ENCODE measurements at places on chromosomes 2 and 18.

- DNase-seq, result no peak
These were observed 36.0 kb downstream of the SLC66A2 start for GRCh38 chr18:79915161-79916127.

DNA sequence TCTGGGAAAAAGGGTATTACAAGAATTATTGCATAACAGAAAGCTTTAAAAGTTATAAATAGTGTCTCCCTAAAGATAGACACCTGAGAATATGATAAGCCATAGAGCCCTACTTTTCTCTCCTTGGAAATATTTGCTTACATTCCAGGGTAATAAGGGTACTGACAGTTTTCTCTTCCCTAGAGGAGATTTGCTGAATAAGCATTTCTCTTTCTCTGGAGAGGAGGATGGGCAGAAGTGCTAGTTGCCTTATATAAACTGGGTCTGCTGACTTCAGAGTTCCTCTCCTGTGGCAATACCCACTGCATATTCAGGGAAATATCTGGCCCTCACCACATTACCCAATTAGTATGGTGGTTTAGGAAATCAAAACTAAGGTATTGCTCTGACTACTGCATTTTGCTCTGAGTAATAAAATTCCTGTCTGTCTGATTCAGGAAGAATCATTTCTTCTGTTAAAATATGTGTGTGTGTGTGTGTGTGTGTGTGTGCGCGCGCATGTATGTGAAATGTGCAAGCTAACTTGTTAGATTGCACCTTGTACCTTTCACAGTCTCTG, 1391.3 kb downstream of the DSC3 start:
- no peak for DNase-seq

DNA sequence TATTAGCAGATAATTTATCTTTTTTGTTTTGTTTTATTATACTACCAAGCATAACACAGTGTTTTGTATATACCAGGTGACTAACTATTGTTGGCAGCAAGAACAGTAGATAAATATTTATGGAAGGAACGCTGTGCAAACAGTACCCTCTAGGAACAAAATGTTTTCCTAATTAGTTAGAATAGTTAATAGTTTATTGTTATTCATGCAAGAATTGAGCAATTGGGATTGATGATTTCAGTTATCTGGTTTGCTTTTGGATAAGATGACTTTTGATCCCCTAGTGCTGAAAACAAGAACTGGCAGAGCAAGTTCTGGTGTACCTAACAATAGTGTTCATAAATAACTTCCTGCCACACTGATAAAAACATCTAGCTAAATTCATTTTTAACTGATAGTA, 323.3 kb downstream of the TGIF1 start:
- DNase-seq, result no peak

DNA sequence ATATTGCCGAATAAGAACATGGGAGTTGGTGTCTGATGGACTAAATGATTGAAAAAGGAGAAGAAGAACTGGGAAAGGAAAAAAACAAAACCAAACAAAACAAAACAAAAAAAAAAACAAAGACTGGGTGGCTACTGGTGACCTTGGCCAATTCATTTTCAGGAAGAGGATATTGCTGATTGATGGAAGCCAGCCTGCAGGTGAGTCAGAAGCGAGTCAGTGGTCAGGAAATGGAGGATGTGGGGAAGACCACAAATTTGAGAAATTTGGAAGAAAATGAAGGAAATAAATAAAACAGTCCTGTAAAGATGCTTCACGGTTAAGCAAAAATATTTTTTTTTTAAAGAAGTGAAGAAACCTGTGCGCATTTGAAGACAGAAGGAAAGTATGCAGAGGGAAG, 296.9 kb downstream of the ZNF521 start:
- DNase-seq, result no peak

- no peak for DNase-seq
These were observed 565.5 kb upstream of the CHAC2 start for GRCh38 chr2:53202063-53202462.

DNA sequence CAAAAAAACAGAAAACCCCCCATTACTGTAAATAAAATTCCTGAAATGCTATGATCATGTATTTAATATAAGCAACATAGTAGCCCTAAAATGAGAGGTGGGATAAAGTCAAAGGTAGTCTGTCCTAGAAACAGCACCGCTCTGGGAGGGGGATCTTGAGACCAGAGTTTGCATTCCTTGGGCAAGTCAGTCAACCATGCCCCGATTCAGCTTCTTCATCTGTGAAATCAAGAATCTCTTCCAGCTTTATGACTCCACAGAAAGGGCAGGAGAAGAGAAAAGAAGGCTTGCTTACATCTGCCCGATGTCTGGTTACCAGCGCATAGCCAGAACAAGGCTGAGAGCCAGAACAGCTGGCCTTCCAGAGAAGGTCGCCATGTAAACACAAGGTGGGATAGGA, 2.1 kb upstream of the FBLN7 start:
- no peak for DNase-seq
